NB4 (cell line): ENCODE measurements at places on chromosomes 6 and 20.

GRCh38 chr20:62926229-62927127 lies at the start of gene DIDO1:
DIDO1 (minus strand) TSS chr20:62926505.
- DNase-seq, result peak; percentile 92

- no peak for DNase-seq
These were observed 46.4 kb downstream of the HECA start for GRCh38 chr6:139181236-139181635.

DNA sequence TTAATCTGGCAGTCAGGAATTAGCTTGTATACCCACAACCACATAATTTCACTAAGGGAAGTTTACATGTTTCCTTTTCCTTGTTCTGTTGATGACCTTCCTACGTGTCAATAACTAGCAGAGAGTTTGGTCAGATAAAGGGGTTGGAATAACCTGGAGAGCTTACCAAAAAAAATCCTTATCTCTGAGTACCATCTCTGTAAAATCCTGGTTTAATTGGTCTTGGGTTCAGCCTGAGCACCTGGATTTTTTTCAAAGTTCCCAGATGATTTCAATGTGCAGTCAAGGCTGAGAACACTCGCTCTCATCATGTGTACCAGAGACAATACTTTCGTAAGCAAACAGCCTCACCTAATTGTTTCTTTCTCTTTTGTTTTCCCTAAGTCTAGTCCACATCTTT lies 483.8 kb upstream of the FLRT3 start:
- DNase-seq, result no peak

GRCh38 chr6:71383476-71383875 lies 94.9 kb downstream of the OGFRL1 start:
- no peak for DNase-seq

DNA sequence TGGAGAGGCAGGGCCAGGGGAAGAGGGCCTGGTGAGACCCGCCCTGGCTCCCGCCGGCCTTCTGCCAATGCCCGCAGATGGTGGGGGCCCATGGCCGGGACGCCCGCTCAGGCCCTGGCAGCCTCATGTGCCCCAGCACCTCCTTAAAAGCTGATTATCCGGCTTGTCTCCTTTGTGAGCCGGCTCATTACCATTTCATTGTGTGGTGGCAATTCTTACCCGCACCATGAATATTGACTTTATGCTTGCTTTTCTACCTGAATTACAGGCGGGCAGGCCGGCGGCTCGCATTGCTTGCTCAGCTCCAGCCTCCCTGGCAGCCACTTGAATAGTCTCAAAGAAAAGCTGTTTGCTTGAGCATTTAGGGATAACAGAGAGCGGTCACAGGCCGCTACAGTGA lies 120.0 kb upstream of the JAG1 start:
- DNase-seq, result no peak

GRCh38 chr6:116444092-116444491 lies 17.1 kb upstream of the CALHM6 start:
- DNase-seq, result peak; percentile 64

- no peak for DNase-seq
These were observed 183.1 kb downstream of the HS3ST5 start for GRCh38 chr6:114159727-114160126.

DNA sequence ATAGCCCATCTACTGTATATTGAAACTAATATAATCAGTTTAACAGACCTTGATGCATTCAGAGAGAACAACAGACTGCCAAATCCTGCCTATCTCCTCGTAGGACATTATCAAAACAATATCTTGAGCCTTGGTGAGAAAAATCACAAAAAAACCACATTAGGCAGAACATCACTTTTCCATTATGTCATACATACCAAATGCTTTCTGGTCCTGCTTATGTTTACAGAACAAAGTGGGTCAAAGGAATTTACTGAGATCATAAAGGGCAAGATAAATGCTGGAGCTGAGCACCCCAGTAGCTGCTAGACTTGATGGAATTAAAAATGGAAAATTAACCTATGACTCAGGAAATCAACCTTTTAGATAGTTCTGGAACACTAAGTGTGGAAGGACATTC lies 195.3 kb upstream of the KCNK16 start:
- no peak for DNase-seq

DNA sequence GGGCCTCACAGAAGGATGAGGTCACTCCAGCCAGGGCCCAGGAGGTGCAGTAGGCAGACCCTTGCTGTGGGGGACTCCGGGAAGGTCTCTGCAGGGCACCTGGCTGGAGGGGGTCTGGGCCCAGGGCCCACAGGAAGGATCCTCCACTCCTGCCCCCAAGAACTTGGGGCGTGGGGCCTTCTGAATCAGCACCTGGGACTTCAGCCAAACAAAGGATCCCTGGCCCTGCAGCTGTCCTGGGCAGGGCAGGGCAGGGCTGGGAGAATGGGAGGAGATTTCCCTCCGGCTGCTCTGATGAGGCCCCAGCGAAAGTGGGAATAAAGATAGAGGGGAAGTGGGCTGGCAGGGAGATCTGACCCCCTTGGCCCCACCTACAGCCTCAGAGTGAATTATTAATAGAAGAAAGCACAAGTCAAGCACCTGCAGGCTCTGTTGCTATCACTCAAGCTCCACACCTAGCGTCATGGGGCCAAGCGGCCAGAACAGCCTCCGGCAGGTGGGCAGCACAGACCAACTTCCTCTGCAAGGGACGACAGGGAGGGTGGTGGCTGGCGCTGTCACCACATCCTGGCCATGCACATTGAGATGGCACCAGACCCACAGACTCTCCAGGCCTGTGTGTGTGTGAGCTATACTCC lies 61.6 kb upstream of the MRPS10 start:
- DNase-seq, result no peak

DNA sequence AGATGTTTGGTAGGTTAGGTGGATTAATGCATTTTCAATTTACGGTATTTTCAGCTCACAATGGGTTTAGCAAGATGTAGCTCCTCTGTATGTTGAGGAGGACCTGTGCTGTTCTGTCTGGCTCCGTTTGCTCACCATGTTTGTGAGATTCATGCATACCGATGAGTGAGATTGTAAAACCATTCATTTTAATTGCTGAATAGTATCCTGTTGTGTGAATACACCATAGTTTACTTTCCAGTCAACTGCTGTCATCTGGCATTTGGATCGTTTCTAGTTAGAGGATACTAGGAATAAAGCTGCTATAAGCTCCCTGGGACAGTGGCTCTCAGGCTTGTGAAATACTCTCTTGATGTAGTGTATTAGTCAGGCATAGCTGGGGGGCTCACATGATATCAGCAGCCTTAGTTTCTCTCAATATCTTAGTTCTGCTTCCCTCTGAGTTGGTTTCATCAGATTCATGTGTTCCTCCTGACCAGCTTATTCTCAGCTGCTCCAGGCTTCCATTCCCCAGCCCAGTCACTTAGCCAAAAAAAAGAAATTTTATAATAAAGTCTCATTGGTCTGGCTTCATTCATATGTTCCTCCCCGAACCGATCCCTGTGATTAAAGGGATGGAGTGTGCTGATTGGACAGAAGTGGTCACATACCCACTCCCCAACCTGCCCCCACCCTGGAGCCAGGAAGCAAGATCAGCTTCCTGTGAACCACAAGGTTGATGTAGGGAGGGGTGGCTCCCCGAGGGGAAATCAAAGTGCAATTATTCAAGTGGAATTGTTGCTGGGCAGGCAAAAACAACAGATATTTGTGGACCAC lies 10.9 kb upstream of the B4GALT5 start:
- DNase-seq, result peak; percentile 87

DNA sequence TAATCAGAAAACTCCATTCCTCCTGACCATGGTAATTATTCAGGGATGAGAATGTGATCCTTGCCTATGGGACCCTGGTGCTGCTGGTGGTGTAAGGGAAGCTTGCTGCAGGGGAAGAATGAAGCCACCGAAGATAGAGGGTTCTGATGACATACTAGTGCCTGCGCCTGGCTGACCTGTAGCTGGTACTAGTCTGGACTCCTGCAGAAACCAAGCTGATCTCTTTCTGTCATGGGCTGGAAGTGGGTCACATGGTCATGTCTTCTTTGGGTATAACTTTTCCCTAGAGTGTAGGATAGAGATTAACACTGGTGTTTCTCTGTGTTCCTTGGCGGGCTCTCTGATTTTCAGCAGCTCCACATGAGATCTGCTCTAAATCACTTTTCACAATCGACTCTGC lies 8.6 kb upstream of the SLC4A11 start:
- peak; percentile 30 for DNase-seq

- no peak for DNase-seq
These were observed 66.1 kb upstream of the CTNNBL1 start for GRCh38 chr20:37627767-37628130.

GRCh38 chr20:44217342-44218092 lies 6.9 kb upstream of the OSER1 start:
- peak; percentile 76 for DNase-seq

- no peak for DNase-seq
These were observed 13.1 kb downstream of the LIN28B start for GRCh38 chr6:104969785-104970581.

DNA sequence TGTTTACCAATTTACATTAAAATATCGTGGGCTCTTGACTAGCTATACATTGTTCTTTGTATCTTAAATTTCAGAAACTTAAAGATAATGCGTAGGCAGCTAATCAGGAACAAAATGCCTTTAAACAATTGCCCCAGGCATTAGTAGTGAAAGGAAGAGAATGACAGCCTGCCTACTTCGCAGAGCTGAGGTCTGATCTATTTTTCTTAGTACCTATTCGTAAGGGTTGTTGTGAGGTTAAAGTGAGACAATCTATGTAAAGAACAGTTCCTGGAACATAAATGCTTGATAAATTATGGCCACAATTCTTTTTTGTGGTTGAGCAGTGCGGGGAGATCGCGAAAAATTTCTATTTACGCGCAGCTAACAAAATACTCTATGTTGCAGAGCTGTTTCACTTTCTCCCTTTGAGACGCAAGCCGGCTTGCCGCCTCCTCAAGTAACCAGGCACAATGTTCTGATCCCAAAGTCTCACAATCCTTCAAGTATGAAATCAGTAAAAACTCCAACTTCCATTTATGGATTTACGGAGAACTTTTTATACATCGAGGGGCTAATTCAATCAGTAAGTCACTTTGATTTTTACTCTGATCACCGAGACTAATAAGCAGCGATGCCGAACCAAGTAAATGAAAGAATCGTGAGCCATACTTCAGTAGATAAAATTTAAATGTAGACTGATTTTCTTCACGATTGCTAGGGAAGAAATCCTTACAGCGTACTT lies 878 bp upstream of the PNRC1 start:
- DNase-seq, result peak; percentile 73

GRCh38 chr6:163288066-163288465 lies 126.5 kb upstream of the QKI start:
- DNase-seq, result no peak

- DNase-seq, result peak; percentile 92
These were observed 49.0 kb upstream of the RNF24 start for GRCh38 chr20:4064144-4064909.

DNA sequence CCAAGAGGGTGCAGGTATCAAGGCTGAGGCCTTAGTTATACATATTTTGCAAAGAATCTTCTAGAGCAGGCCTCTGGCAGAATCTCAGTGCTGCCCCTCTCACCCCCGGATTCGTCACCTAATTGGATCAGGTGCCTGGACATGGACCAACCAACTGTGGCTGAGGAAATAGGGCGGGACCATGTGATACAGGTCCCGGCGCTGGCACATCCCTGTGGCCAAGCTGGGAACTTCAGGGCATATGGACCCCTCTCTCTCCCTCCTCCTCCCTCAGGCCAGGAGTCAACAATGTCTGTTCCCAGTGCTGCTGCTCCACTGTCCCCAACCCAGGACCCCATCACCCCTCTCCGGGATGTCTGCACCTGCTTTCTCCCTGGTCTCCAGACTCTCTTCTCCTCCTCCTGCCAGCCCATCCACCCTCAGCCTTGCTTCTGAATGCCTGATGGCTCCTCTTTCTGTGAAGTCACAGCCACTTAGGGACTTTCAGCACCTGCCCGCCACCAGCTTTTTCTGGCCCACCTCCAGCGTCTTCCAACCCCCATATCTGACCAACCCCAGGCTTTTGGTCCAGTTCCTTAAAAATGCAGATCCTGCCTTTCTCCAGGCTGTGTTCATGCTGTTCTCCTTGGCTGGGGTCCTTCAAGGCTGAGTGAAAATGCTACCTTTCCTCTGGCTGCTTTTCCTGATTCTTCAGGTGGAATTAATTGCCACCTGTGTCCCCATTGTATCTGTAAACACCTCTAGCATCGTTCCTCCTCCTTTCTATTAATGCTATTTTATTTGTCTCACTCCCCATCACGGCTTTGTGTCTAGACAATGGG lies 19.0 kb upstream of the MLN start:
- peak; percentile 47 for DNase-seq

DNA sequence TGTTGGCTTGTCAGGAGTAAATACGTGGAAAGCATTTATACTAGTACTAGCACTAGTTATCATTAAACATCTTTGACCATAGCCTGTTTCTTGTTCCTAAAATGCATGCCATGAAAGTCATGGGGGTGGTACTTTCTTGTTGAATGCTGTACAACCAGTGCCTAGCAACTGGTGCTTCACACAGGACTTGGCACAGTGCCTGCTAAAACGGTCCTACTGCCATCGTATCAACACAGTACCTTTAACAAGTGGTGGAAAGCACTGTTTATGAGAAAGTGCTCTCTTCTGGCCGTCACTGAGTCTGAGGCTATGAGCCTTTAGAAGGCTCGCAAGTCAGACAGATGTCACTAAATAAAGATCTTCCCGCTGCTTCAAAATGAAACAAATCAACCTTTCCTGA lies 21.6 kb downstream of the ZNFX1 start:
- no peak for DNase-seq

GRCh38 chr20:55597526-55597925 lies 407.8 kb downstream of the CBLN4 start:
- DNase-seq, result no peak

DNA sequence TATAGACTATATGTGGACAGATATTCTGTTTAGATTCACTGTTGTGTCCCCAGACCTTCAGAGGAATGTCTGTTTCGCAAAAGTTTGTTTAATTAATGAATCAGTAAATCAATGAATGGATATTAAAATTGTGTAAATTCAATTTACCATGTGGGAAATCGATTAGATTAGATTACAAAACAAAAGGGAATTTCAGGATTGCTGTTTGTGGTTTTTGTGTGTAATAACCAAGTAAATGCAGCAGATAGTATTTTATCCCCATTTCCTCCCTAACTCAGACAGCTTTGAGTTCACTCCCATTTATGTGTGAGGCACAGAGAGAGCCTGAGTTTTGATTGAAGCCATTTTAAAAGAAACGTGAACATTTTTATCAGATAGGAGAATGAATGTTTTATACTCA lies 214.8 kb downstream of the ADGB start:
- no peak for DNase-seq

GRCh38 chr20:5078399-5078958 lies 41.3 kb downstream of the PCNA start:
- DNase-seq, result peak; percentile 98

GRCh38 chr6:44599672-44600071 lies 212.2 kb downstream of the CDC5L start:
- no peak for DNase-seq

- no peak for DNase-seq
These were observed 229.1 kb upstream of the FLRT3 start for GRCh38 chr20:14566505-14566904.
